Activated T-helper 2 cell treated with anti-CD3 and anti-CD28 coated beads, Interferon-gamma antibody, Interleukin-2, Interleukin-4, amounts not matched to agents 10 μg/mL and 5 μg/mL and 100 μg/mL, durations not matched to agents 14 hours and 24 hours and 36 hours (primary cell): ENCODE measurements at places on chromosomes 11 and 22.

- DNase-seq, result no peak
These were observed 52.0 kb upstream of the MMP13 start for GRCh38 chr11:103007521-103007920.

DNA sequence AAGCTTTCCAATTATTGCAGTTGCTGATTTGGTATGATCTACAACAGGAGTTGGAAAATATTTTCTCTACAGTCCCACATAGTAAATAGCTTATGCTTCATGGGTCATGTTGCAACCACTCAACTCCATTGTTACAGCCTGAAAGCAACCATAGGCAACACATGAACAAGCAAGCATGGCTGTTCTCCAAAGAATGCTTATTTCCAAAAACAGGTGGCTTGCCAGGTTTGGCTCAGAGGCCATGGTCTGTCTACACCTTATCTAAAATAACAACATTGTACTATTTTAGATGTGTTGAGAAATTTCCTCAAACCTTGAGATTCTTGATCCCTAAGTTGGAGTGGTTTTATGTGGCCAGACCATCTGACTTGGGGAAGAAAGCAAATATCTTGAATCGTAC, 153.9 kb upstream of the MPPED2 start:
- no peak for DNase-seq

GRCh38 chr11:27112946-27113345, 72.3 kb downstream of the BBOX1 start:
- no peak for DNase-seq

DNA sequence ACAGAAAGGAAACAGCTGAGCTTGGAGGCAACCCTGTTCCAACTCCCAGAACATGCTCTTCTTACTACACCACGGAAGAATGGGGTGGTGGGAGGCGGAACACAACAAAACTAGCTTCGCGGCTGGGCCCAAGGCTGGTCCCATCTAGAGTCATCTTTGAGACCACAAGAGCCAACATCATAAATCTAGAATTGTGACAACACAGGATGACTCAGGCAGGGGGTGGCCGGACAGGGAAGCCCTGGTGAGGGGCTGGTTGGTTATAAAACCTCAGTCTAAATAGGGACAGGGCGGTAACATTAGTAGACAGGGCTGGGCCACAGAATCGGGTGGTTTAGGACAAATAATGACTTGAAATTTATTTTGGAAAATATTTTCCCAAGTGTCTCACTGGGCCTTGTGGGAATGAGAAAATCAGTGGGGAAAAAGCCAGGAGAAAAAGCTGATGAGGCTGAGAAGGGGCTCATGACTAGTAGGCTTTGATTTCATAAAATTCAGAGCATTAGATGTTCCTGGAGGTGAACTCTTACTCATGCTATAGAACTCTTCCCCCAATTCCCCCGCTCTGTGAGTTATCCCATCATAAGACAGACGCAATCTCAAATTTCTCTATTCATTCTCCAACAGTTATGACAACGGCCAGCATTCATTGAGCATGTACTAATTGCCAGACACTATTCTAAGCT, 151.8 kb upstream of the TIMP3 start:
- DNase-seq, result no peak

GRCh38 chr11:84686716-84687115, 940.4 kb downstream of the DLG2 start:
- DNase-seq, result no peak

GRCh38 chr11:84247926-84248325, 961.8 kb upstream of the CCDC90B start:
- no peak for DNase-seq

GRCh38 chr22:35661464-35661863, 13.2 kb downstream of the APOL6 start:
- DNase-seq, result no peak

GRCh38 chr11:116813170-116813569, 9.9 kb downstream of the APOA4 start:
- DNase-seq, result no peak

GRCh38 chr11:134454146-134454690, 42.2 kb upstream of the B3GAT1 start:
- no peak for DNase-seq

GRCh38 chr11:11980200-11980599, 28.2 kb downstream of the DKK3 start:
- DNase-seq, result no peak
